ENCODE measurements at places on chromosomes 7 and 10.

DNA sequence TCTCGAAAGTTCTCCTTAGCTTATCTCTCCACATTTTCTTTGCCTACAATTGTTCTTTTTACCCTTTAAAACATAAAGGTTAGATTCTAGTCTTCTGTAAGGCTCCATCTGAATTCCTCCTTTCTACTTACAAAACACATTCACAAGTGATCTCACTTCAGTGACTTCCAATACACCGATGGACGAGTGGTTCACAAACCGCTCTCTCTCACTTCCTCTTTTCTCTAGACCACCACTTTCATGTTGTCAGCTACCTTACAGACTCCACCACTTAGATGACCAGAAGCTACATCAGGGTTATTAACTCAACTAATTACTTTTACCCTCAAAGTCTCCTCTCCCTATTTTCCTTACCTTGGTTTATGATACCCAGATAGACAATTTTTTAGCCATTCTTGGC is 11.8 kb downstream of the MET start:
- DNase-seq, result peak; percentile 42

GRCh38 chr7:45036796-45037195 is 36.8 kb downstream of the CCM2 start:
- DNase-seq, result no peak

DNA sequence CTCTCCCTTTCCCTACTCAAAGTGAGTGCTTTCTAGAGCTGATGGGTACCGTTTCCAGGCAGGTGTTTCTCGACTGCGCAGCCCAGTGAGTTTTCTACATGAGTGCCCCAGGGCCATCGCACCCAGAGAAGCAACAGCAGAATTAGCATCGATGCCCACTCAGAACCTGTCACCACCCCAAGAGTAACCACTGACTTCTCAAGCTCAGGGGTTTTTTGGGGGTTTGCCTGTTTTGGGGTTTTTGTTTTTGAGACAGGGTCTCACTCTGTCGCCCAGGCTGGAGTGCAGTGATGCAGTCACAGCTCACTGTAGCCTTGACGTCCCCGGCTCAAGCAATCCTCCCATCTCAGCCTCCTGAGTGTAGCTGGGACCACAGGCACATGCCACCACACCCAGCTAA is 25.7 kb downstream of the SNX8 start:
- DNase-seq, result no peak

GRCh38 chr10:70137135-70137534 is 4.5 kb upstream of the AIFM2 start:
- no peak for DNase-seq

DNA sequence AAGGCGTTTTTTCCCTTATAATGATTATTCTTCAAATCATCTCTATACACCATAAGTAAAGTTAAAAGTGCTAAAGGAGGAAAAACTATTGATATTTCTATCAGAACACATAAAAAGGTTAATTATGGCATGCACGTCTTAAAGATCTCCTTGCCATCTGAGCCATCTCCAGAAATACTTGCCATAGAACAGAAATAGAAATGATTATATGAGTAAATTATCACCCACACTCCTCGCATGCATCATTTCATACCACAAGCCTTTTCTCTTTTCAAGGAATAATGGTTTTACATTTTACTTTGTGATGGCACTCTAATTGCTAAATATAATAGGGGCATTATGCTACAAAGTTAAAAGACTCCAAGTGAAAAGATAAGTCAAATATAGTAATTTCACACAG is 55.7 kb upstream of the GLCCI1 start:
- DNase-seq, result no peak

- no peak for DNase-seq
Observed at GRCh38 chr10:34687434-34688210, 127.5 kb downstream of the PARD3 start.

GRCh38 chr10:69056129-69056528 is 31.8 kb upstream of the SRGN start:
- DNase-seq, result no peak

GRCh38 chr10:78787125-78787524 is 281.6 kb upstream of the ZMIZ1 start:
- no peak for DNase-seq

- DNase-seq, result no peak
Observed at GRCh38 chr10:115422624-115423023, 329.5 kb downstream of the ATRNL1 start.

DNA sequence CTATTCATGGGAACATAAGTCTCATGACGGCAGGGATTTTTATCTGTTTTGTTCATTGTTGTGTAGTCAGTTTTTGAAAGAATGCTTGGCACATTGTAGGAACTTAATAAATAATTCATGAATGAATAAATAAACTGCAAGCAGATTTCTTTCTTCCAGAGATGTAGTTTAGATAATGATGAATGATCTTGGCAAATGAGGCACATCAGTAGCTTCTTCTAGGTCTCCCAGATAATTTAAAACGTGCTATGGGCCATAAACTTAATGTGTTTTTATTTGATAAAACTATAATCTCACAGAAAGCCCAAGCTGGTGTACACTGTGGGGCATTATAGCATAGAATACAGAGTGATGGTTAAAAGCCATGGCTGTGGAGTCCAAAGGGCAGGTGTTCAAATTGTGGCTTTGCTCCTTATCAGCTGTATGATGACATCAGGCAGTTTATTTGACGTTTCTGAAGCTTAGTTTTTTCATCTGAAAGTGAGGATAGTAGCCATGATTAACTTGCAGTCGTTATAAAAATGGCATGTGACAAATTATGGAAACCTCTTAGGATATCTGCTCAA is 3.5 kb downstream of the MGAM start:
- no peak for DNase-seq

DNA sequence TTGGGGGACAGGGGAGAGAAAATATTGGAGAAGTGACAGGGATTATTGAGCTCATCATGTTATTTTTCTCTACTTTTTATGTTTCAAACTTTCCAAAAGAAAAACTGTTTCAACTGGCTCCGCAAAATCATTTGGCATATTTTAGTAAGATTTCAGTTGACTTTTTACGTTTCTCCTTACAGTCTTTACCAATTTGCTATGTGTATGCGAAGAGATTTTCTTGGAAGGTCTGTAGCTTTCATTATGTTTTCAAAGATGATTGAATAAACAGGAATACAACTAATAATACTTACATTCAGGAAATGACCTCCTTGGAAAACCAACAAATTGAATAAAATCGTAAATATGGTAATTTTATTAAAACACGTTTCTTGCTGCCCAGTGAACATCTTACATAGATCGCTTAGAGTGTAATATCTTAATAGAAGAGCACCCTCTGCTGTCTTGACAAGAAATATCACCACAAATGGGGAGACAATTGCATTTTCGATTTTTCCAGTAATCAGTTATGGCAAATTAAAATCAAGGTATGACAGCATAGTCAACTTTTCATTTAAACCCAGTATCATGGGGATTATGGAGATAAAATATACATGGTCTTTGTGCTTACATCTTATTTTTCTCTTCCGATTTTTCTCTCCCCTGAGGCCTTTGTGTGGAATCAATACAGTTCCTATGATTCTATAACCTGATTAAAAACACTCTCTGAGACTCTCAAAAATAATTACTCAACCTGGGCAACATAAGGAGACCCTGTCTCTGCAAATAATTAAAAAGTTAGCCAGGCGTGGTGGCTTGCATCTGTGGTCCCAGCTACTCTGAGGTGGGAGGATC is 43.1 kb downstream of the MBL2 start:
- DNase-seq, result no peak

DNA sequence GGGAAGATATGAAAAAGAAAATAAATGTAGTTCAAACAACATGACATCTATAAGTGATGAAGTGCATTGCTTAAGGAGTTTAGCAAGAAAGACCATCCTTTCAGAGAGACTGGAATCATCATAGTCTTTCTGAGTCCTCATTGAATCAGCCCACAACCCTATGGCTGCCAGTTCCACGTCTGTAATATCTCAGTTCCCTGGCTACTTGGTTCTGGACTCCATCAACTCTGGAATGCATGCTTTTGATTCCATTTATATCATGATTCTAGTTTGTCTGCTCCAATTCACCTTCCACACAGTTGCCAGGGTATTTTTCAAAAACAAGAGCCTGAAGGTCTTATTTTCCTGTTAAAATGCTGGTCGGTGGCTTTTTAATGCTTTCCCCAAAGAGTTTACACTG is 126.4 kb upstream of the MDFIC start:
- no peak for DNase-seq

DNA sequence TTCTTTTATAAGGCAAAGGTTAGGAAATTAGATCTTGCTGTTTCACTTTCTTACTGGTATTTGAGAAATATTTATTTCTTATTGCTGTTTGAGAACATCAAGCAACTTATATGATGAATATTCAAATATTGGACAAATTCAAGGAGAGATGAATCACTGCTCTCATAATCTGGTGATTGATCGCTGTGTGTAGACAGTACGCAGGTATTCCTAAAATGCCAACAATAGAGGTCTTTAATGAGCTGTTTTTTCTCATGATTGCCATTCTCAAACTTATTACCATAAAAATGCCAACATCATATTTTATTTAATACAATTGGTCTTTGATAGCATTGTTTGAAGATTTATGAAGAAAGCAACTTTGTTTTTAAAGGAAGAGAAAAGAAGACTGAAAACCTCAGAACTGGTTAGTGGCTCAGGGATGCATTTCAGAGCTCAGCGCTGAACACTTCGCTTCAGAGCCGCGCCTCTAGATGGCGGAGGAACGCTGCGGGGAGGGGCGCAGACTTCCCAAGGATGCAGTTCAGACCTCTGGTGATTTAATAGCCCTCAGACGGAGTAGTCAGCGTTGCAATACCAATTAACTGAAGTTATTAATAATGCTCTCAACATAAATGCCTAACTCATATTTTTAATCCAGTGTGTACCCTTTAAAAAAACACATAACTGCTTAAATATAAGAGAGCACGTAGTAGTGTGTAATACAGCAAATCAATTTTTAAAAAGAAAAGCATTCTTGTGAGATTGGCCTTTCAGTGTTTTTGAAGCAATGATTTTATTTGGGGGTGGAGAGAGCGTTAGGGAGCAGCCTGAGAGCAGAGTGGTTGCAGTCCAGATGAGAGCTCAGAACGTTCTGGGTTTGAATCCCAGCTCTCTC is 38.5 kb upstream of the STEAP4 start:
- no peak for DNase-seq

GRCh38 chr10:110944792-110945396 is 25.5 kb downstream of the SHOC2 start:
- DNase-seq, result no peak
